Mesendoderm (in vitro differentiated cells): ENCODE measurements at places on chromosomes 7 and 10.

- peak; percentile 14 for DNase-seq
- H3K4me1 ChIP-seq, result no peaks in the 10 kb centered on the region
- no peaks in the 10 kb centered on the region for H3K27me3 ChIP-seq
- no peaks in the 10 kb centered on the region for H3K36me3 ChIP-seq
These were observed 172.6 kb downstream of the LRRTM3 start for GRCh38 chr10:67098461-67098860.

- no peak overlapping the region for H3K4me3 ChIP-seq
- H3K27me3 ChIP-seq, result no peaks in the 10 kb centered on the region
- H3K36me3 ChIP-seq, result no peaks in the 10 kb centered on the region
- DNase-seq, result no peak
- H3K27ac ChIP-seq, result no peak overlapping the region
These were observed 375.5 kb upstream of the CELF2 start for GRCh38 chr10:10642189-10642588.

- H3K27ac ChIP-seq, result no peak overlapping the region
- no peak overlapping the region for H3K4me3 ChIP-seq
- no peaks in the 10 kb centered on the region for H3K4me1 ChIP-seq
- H3K27me3 ChIP-seq, result no peaks in the 10 kb centered on the region
These were observed 28.7 kb upstream of the ARHGAP22 start for GRCh38 chr10:48633381-48634197.

GRCh38 chr10:49408519-49409306 lies 12.8 kb upstream of the DRGX start:
- no peaks in the 10 kb centered on the region for H3K36me3 ChIP-seq
- no peak overlapping the region for H3K27ac ChIP-seq
- no peak overlapping the region for H3K4me3 ChIP-seq
- H3K4me1 ChIP-seq, result no peaks in the 10 kb centered on the region
- no peaks in the 10 kb centered on the region for H3K27me3 ChIP-seq

DNA sequence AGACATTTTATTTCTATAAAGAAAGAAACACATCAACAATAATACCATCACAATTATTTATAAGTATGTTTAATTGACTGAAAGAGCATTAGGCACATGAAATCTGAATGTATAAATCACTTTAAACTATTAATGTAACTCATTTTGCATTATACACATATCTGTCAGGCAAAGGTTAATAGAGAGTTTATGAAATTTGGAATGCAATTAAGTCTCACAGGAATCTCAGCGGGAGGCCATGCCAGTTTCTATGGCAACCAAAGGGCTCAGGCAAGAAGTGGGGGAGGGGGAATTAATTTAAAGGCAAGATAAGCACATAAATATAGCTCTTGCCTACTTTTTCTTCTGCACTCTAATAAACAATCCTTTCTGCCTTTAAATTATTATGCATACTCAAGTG lies 152.6 kb downstream of the SLC16A9 start:
- peak; percentile 76 for DNase-seq
- H3K36me3 ChIP-seq, result no peaks in the 10 kb centered on the region
- no peaks in the 10 kb centered on the region for H3K27me3 ChIP-seq
- no peak overlapping the region for H3K27ac ChIP-seq

DNA sequence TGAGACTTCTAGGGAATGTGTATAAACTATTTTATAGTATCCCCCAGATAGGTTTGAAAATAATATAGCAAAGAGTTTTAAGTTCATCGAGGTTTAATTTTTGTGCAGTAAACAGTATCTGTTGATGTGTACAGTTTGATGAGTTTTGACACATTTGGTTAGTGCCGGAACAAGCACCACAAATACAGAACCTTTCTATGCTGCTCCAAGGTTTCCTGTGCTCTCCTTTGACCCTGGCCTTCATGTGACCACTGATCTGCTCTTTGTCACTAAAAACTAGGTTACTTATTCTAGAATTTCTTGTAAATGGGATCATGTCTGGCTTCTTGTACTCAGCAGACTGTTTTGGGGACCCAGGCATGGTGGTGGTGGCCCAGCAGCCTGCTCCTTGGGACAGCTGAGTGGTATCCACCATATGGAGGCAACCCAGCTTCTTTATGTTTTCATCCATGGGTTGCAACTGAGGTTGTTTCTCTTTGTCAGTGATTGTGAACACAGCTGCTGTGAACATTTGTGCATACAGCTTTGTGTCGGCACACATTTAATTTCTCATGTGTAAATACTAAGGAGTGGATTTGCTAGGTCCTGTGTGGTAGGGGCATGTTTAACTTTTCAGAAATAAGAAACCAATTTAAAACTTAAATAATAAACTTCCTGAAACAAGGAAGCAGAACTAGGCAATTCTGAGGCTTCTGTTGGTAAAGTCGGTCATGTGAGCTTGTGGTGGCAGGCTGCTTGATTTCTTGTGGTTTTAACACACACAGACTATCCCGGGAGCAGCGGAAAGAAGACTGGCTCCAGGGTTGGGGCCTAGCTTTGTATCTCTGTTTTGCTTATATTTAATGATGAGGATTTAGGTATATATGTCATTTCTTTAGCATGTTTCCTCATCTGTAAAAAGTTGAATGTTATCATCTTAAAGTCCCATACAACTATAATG lies 219.4 kb downstream of the ABCA13 start:
- H3K36me3 ChIP-seq, result no peaks in the 10 kb centered on the region
- H3K27me3 ChIP-seq, result no peaks in the 10 kb centered on the region
- H3K27ac ChIP-seq, result no peak overlapping the region

- H3K27ac ChIP-seq, result no peak overlapping the region
- H3K27me3 ChIP-seq, result no peaks in the 10 kb centered on the region
- H3K4me1 ChIP-seq, result no peaks in the 10 kb centered on the region
- no peaks in the 10 kb centered on the region for H3K36me3 ChIP-seq
- H3K4me3 ChIP-seq, result no peak overlapping the region
These were observed 25.2 kb upstream of the GNAT3 start for GRCh38 chr7:80537091-80537490.

- H3K4me1 ChIP-seq, result no peaks in the 10 kb centered on the region
- DNase-seq, result no peak
- no peaks in the 10 kb centered on the region for H3K27me3 ChIP-seq
These were observed 373.5 kb downstream of the KCNMA1 start for GRCh38 chr10:77264107-77264506.

GRCh38 chr7:85908051-85908450 lies 721.2 kb upstream of the SEMA3D start:
- H3K27me3 ChIP-seq, result no peaks in the 10 kb centered on the region
- H3K4me3 ChIP-seq, result no peak overlapping the region
- H3K27ac ChIP-seq, result no peak overlapping the region
- H3K4me1 ChIP-seq, result no peaks in the 10 kb centered on the region
- DNase-seq, result no peak
- no peaks in the 10 kb centered on the region for H3K36me3 ChIP-seq

DNA sequence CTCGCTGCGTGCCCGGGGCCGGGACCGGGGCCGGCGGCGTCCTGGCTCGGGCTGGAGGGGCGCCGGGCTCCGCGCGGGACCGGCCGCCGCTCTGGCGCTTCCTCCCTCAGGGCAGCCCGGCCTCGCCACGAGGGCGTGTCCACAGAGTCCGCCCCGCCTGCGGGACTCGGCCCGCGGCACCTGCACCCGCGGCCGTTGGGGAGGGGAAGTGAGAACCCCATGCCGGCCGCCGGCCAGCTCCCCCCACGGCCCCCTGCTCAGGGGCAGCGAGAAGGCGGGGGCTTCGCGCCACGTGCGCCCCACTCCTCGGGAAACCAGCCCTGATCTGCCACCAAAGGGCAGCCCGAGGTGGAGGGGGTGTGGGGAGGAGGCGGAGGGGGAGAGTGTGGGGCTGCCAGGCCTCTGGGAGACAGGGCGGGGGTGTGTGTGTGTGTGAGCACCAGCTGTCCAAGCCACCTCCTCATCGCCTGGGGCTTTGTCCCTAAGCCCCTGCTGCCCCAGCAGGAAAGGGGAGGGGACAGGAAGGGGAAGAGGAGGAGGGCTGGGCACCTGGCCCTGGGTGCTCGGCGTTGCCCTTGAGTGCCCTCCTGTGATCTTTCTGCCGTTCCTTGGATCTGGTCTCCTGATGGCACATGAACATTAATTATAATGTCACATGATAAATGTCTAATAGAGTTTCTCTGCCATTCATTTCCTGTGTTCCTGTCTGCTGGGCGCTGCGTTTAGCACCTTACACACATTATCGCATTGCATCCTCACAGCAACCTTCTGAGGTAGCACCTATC lies at the start of gene PIK3AP1:
Gene PIK3AP1, minus strand, starts transcription at position 93 of the 785 bp plus-strand sequence. CDS start 120 bp downstream, outside the sequence.
- DNase-seq, result peak; percentile 63
- no peaks in the 10 kb centered on the region for H3K36me3 ChIP-seq
- no peak within 1 kb of the TSS for H3K27ac ChIP-seq
- H3K4me1 ChIP-seq, result peaks cover 3% of the 10 kb centered on the region
